ENCODE measurements at places on chromosomes 11 and 22.

- DNase-seq = no peak
Measured at GRCh38 chr11:77071671-77072605, 5.2 kb downstream of the CAPN5 start.

DNA sequence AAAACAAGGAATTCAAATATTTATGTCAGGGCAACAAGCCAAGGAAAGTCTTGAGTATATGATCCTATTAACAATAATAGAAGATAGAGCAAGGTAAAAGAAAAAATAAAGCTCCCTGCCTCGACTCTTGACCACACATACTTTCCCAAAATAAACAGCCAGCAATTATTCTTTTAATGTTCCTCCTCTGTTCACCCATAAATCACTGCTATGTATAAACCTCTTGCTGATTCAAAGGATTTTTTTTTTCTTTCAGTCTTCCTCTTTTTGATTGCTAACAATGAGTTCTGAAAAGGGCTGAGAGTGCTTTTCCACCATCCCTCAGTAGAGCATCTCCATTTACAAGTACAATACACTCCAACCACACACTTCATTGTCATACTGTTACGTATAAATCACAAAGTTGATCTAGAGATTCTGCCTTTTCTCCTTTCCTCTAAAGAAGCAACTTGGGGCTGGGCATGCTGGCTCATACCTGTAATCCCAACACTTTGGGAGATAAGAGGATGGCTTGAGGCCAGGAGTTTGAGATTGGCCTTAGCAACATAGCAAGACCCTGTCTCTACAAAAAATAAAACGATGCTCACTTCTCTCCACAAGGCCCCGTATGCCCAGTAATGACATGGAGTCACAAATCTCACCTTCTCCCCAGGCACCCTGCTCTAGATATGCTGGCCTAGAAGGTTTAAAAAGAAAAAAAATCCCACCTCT lies 24.0 kb downstream of the RAB30 start:
- DNase-seq = no peak

- DNase-seq = no peak
Measured at GRCh38 chr11:93564895-93565294, 21.7 kb upstream of the SMCO4 start.

- DNase-seq = peak; percentile 97
Measured at GRCh38 chr11:120432056-120433018, 79.2 kb upstream of the GRIK4 start.

DNA sequence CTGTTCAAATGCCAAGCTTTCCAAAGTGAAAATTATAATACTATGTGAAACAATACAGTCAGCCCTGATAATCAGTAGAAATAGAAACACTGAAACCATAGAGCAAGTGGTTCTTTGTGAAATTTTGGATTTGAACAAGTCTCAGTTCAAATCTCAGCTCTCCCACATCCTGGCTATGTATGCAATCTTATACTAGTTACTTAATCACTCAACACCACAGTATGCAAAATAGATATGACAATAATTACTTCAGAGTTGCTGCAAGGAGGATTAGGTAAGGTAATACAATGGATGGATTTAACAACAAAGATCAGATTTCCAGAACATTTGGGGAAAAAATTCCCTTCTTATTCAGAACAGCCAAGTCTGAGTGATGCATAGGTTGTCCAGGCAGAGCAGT lies 851.8 kb upstream of the CCDC90B start:
- DNase-seq = no peak

- peak; percentile 86 for DNase-seq
Measured at GRCh38 chr22:25114369-25115362, 85.0 kb upstream of the CRYBB3 start.

All from epithelial cell of esophagus (primary cell).